ENCODE measurements at places on chromosomes 7 and 10.

DNA sequence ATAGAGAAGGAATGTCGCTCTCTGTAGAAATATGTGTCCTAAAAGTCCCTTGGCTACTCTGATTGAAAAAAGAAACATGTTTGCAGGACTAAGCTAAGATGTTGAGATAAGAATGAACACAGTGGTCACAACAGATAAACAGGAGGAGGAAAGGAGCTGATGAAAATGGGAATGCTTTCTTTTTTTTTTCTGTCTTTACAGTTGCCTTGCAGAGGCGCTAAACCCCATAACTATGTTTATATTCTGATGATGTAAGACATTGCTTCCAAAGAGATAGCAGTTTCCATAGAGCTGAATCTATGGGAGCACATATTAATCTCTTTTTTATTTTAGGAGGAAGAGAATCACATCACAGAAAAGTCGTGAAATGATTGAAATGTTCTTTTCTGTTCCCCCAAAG lies 153.5 kb upstream of the LYZL1 start:
- no peak for DNase-seq

- DNase-seq = no peak
Measured at GRCh38 chr10:18197706-18198105, 57.5 kb downstream of the CACNB2 start.

- no peak for DNase-seq
Measured at GRCh38 chr7:33771422-33771821, 133.9 kb upstream of the BMPER start.

- DNase-seq = no peak
Measured at GRCh38 chr7:151314401-151314800, 27.2 kb upstream of the NUB1 start.

- no peak for DNase-seq
Measured at GRCh38 chr7:92295391-92295790, 49.6 kb downstream of the ANKIB1 start.

- DNase-seq = no peak
Measured at GRCh38 chr10:13801907-13802288, 215.1 kb downstream of the PRPF18 start.

- no peak for DNase-seq
Measured at GRCh38 chr7:131203291-131203976, 124.2 kb upstream of the MKLN1 start.

DNA sequence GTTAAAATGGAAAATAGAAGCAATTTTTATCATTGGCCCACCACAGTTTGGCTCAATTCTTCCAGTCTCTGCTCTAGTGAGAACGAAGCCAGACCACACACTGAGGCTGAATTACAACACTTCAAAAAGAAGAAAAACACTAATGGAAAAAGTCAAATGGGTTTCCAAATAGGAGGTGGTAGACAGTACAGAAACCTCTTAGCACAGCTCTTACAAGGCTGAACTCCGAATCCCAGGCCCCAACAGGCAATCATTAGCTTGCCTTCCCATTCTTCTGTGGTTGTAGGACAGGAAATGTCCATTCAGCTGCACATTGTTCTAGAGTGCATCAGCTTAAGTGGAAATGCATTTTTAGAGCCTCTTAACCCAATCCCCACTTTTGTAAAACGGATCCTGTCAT lies 115.1 kb upstream of the MEOX2 start:
- no peak for DNase-seq

GRCh38 chr10:30330497-30331168 lies 18.4 kb downstream of the MTPAP start:
- no peak for DNase-seq

- no peak for DNase-seq
Measured at GRCh38 chr10:110423650-110424049, 74.1 kb upstream of the DUSP5 start.

DNA sequence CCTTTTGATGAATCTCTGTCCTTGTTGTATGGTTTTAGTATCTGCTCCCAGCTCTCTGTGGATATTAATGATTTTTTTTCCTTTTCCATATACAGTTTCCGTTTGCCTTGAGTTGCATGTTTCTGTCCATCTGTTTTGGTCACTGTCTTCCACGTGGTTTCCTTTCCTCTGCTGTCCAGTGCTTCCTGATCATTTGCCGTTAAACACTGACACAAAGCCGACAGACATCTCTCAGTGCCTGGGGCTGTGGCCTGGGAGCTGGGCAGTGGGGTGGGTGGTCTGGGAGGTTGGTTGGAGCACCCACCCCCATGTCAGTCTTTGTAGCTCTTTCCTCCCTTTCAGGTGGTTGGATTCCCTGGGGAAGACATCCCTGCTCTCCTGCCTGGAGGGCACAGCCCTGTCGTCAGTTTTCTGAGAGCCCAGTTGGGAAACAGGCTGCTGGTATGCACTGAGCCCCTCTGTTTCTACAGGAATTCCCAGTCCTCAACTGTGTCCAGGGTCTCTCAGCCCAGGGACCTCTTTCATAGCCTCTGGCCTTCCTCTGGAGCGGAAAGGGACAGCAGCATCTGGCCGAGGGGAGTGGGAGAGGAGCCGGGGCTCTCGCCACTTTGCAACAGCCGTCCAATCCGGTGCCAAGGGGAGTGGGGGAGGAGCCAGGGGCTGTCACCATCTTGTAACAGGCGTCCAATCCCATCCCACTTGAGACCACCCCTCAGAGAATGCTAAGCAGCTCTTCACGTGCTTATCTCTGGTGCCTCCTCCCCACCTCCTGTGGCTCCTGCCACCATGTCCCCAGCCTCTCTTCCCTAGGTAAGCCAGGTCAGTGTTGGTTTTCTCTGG lies 26.7 kb upstream of the MKI67 start:
- DNase-seq = no peak

DNA sequence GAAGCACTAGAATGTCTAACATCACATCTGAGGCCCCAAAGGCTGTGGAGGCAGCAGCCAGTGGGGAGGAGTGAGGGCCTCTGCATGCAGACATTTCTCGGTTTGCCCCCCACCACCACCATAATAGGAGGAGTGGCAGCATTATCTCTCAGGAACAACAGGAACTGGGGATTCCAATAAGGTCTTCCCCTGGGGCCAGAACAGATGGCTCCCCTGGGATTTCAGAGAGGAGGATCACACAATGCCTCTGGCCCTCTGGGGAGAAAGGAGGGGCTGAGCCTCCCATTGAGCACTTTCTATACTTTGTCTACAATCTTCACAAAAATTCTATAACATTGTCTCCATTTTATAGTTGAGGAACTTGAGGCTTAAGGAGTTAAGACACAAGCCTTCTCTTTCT lies 61.1 kb downstream of the GRID1 start:
- DNase-seq = no peak

GRCh38 chr7:158064631-158065030 lies 523.0 kb downstream of the PTPRN2 start:
- DNase-seq = no peak

- peak; percentile 76 for DNase-seq
Measured at GRCh38 chr7:2886900-2887299, 42.8 kb upstream of the GNA12 start.

DNA sequence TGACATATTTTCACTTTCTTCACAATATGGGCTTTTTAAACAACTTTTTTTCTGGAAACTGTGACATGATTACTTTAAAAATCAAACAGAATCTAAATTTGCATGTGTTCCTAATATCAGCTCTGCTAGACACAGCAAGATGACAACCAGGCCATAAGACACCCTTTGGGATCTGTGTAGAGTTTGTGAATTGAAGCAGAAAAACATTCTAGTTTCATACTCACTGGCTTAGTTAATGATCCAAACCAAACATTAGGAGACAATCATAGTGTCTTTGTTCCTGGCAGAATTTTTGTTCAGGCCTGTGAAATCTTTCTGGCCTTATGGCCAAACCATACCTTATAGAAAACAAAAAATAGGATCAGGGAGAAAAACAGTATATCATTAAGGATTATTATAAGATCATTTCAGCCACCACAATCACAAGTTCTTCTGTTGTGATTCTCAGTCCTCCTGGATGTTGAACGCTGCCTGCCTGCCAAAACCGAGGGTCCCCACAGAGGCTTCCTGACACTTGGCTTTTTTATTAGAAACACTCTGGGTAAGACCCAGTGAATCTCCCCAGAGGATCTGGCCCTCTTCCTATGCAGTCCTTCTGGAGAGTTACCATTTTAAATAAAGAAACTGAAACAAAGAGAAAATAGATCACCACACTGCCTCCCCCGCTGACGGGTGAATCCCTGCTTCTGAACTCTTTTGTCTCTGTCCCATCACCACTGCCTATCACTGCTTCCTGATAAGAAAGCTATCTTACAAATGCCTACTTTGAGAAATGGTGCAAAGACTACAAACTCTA lies 79.2 kb upstream of the PPP1R3C start:
- no peak for DNase-seq

GRCh38 chr7:151732834-151733592 lies 143.9 kb downstream of the PRKAG2 start:
- DNase-seq = no peak

DNA sequence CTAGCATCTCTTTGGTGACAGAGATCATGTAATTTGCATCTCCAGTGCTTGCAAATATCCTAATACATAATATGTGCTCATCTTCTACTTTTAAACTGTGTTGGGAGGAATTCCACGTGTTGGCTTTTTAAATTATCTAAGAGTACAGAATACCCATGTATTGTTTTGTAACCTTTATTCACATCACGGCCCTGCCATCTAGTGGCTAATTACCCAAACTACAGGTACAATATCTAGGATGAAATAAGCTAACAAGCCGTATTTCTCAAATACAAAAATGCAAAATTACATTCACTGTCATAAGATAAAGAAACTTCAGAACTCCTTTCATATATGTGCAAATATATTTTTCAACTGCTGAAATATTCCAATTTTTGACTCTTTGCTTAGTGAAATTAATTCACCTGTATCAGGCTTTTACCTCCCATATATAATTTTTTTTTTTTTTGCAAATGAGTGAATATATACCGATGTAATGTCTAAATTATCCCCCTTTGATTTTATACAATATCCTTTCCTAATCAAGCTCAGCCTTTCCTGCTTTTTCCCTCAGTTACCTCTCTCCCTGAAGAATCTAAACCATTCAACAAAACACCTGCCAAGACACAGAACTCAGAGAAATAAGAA lies 30.3 kb upstream of the LSM8 start:
- peak; percentile 51 for DNase-seq

- DNase-seq = no peak
Measured at GRCh38 chr10:69269761-69270160, 8.5 kb upstream of the HK1 start.
